Right hindlimb (tissue), 1 donor: ENCODE measurements at places on chromosomes 12 and 14.

GRCh38 chr14:59277659-59278058, 89.2 kb downstream of the DAAM1 start:
- DNase-seq, result no peak

GRCh38 chr12:109637348-109637747, 63.8 kb downstream of the MVK start:
- DNase-seq, result no peak

- DNase-seq, result no peak
Observed at GRCh38 chr14:74289801-74290200, 12.9 kb downstream of the ABCD4 start.

DNA sequence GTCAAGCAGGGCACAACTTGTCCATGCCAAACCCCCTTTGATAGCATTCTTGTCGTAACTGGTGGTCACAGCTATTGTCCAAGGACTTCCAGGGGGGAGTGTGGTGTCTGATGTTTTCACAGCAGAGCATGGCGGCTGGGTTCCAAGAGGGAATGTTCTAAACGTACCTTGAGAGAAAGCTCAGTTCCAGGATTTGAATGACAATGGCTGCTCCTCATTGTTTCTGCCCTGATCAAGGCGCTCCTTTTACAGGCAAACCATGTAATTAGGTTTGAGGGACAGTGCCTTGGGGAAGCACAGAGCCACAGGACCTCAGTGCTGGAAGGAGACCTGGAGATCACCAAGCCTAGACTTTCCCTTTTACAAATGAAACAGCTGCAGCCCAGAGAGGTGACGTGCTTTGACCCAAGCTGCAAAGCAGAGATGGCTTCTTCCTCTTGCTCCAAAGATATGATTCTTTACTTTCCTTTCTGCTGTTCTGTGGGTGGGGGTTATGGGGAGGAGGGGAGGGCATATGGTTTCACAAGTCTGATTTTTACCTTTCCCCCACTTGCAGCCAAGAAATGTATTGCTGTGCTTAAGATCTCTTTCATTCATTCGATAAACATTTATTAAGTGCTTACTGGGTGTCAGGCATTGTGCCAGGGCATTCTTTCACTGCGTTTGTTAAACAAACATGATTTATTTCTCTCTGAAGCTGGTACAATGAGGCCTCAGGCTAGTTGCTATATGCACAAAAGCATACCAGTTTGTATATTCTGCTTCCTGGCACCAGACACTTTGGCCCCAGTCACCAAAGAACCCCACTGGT, 172.8 kb downstream of the KTN1 start:
- no peak for DNase-seq

DNA sequence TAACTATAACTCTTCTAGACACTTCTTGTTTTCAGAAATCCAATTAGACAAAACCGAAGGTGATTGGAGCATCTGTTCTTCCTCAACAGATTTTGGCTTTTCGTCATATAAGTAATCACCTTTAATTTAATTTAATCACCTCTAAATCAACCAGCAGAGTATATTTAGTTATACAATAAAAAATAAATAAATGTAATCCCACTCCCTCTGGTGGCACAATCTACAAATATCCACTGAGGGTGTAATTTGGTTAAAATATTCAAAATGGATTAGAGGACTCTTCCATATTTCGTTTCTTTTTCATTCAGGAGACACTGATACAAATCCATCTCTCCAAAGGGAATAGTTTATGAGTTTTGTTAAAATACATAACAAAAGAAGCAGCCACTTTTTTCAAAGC, 18.3 kb upstream of the SLC35F4 start:
- no peak for DNase-seq

DNA sequence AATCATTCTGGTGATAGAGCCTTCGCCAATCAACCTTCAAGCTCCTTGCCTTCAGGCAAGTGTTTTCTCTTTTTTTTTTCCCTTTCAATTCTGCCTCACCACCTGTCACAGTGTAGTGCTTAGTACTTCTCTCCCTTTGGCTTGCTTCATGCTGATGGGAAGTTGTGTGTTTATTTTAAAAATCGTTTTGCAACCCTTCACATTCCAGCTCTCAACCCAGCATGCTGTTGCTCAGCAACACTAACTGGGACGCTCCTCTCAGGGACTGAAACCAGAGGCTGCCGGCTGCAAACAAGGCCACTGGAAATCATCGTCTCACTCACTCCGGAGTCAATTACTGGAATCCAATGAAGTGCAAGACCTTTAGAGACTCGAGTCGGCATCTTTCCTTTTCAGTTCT, 342.7 kb downstream of the PRKD1 start:
- DNase-seq, result peak; percentile 65

- DNase-seq, result no peak
Observed at GRCh38 chr12:132392389-132393244, 63.2 kb upstream of the GALNT9 start.

- no peak for DNase-seq
Observed at GRCh38 chr12:54047160-54047963, 6.3 kb upstream of the HOXC4 start.

GRCh38 chr14:54565785-54566409, 1.0 kb upstream of the SAMD4A start:
- DNase-seq, result peak; percentile 96

GRCh38 chr14:52355016-52355431, 40.9 kb downstream of the PTGER2 start:
- DNase-seq, result no peak

DNA sequence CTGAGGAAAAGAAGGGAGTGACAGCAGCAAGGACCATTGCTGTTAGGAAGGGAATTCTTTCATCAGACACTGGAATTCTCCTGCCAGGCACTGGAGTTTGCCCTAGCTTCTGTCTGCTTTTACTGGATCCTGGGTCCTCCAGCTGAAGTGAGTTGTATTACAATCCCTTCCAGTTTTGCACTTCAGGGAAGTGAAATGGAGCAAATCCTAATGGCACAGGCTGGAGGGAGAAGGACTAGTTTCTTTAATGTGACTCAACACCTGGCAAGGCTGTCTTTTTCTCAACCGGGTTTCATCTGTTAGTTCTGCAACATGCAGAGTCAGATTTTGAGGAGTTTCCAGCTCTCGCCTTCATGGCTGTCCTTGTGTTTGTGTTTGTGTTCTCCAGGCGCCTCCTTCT, 45.8 kb downstream of the ETV6 start:
- DNase-seq, result no peak

DNA sequence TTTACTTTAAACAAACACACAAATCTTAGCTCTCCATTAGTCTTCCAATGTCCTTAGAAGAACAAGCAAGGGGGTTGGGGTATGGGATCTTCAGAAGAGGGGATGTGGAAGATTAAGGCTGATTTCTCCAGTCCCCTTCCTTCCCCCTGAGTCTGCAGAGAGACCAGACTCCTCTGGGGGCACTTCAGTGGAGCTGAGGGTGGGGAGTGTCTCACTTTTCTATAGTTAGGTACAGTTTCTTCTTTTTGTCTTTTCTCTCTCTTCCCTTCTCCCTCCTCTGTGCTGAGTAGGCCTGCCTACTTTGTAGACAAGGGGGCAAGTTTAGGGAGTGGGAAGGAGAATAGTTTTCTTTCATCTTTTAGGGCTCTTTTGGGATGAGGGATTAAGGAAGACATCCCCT, 2.5 kb downstream of the HOXC4 start:
- DNase-seq, result no peak

DNA sequence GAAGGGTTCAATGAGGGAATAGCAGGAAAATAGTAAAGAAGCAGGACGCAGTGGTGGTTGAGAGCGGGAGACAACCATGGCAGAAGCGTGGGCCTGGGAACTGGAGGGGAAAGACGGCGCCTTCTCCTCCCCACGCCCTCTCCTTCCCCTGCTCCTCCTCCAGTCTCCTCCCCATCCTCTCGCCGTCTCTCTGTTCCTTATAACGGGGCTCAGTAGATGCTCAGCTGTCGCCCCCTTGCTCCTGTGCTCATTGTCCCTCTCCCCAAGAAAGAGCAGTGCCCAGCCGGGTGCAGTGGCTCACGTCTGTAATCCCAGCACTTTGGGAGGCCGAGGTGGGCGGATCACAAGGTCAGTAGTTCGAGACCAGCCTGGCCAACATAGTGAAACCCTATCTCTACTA, 142.0 kb downstream of the BCL11B start:
- peak; percentile 6 for DNase-seq
